Activated CD4-positive, alpha-beta T cell treated with anti-CD3 and anti-CD28 coated beads, Interleukin-2, Interleukin-6, amounts not matched to agents 100 ng/mL and 50 ng/mL, durations not matched to agents 16 hours and 8 hours (primary cell): ENCODE measurements at places on chromosomes 1 and 21.

GRCh38 chr1:5502311-5503194 lies 489.7 kb downstream of the NPHP4 start:
- no peak for DNase-seq

DNA sequence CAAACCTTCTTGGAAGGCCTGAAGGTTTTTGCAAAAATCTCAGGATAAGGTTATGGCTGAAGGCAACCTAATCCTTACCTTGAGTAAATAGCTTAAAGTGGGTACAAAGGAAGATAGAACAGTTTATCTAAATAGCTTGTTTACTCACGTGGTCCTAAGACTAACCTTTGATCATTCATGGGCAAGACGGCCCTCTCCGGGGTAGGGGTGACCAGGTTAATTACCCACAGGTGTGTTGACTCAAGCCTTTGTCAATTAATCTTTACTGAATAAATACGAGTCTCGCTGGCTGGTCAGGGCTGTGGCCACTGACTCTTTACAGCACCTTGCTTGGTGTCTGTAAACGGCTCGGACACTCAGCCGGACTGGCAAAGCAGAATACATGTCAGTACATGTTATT lies 10.8 kb downstream of the AADACL4 start:
- no peak for DNase-seq

GRCh38 chr1:227766015-227766634 lies 30.9 kb downstream of the SNAP47 start:
- DNase-seq, result peak; percentile 88

DNA sequence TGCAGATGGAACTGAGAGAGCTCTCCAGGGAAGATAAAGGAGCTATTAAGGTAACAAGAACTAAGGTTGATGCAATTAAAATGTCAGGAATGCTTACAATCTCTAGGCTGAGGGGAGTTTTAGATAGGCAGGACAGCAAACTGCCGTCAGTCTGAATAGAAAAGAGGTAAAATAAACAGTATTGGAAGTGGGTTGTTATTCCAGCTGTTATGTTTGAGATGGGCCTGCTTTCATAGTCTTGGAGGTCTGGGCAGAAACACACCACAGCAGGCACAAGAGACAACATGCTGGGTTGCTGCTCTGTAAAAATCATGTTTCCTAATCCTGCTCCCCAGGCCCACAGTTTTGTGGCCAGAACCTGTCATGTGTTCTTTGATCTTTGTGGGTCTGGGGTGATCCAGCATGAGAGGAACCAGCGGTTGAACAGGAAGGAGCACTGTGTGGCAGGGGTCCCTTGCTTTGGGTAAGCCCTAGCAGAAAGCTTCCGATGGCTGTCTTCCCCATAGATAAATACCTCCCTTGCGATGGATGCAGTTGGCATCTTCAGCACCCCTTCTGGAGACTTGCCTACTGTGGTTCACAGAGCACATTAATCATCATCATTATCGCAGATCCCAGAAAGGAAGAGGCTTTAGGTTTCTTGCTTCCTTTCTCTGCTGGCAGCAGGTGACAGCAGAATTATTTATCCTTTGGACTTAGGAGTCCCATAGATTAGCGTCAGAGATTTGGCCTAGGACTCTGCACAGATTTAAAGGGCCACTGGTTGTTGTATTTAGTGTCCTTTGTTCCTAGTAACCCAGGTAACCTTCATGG lies 97.1 kb downstream of the AK5 start:
- DNase-seq, result no peak

- DNase-seq, result no peak
These were observed 66.7 kb upstream of the AJAP1 start for GRCh38 chr1:4587721-4588120.

DNA sequence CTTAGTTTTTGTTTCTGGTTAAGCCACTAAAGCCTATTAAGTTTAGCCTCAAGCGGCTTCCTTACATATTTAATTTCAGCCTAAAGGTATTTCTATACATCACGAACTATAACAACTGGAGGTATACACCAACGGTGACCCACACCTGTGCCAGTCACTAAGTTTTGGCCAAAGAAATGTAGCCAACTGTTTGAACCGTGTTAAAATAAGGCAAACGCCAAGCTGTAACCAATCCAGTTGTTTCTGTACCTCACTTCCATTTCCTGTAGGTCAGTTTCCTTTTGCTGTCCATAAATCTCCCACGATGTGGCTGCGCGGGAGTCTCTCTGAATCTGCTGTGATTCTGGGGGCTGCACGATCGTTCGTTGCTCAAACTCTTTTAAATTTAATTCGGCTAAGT lies 5.6 kb upstream of the ERO1B start:
- DNase-seq, result no peak

GRCh38 chr1:67142931-67143330 lies 8.2 kb upstream of the C1orf141 start:
- DNase-seq, result peak; percentile 56

- no peak for DNase-seq
These were observed 15.2 kb downstream of the PIP5K1A start for GRCh38 chr1:151213560-151213959.

- DNase-seq, result no peak
These were observed 303.0 kb upstream of the PLD5 start for GRCh38 chr1:242827538-242827937.

DNA sequence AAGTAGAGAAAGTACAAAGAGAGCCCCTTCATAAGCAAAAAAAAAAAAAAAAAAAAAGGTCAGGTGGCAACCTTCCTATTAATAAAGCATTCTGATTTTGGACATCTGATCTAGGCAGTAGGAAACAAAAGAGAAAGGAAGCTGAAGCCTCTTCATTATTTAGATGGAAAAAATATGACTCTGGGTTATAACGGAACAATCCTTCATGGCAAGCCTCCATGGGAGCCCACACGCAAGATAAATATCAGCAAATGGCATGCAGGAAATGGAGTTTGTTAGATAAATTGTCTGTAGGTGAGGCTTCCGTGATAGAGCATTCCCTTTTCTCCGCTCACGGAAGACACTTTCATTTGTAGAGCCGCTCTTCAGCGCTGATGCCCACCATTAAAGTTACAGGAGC lies 381.0 kb downstream of the TTLL7 start:
- no peak for DNase-seq

DNA sequence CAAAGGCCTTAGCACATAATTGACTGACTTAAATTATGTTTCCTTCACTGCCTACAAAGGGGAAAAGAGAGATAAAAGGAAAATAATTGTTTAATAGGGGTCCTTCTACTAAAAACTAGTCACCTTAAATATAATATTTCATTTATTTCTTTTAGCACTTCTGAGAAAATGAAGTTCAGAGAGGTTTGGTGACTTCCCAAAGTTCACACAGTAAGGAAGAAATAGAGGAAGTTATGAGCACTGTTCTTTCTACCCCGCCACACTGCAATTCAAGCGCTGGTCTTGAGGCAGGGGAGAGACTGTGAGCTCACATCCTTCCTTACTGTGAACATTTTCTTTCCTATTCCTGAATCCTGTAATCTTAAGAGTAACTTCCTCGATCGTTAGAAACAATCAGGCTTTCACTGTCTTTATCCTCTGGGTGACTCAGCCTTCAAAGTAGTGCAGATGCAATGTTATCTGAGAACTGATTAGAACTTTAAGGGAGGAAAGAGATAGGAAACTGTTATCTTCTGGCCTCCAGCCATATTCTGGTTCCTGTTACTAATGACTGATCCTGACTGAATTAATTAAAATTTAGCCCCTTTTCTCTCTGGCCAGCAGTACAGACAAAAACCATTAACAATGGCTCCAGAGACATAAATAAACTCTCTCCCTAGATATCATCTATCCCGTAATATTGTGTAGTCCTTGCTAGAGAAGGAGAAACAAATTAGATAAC lies 6.8 kb downstream of the RGS5 start:
- DNase-seq, result no peak

- DNase-seq, result no peak
These were observed 164.4 kb upstream of the ZRANB2 start for GRCh38 chr1:71245246-71245645.

DNA sequence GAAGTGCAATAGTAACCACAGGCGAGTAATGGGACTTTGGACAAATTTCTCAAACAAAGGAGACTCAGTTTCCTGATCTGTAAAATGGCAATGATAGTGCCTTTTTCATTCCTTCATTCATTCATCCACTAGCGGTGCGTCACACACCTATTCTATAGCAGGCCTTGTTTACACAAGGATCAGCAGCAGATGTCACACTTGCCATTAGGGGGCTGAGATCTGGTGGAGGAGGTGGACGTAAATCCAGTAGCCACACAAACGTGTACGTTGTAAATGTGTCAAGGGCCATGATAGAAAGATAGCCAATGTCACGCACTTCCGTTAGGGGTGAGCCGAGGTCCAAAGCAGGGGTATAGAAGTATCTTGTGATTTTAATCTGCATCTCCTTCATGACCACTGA lies 34.2 kb downstream of the SERINC2 start:
- no peak for DNase-seq

- DNase-seq, result no peak
These were observed 482.4 kb downstream of the PCP4 start for GRCh38 chr21:40349591-40349990.

DNA sequence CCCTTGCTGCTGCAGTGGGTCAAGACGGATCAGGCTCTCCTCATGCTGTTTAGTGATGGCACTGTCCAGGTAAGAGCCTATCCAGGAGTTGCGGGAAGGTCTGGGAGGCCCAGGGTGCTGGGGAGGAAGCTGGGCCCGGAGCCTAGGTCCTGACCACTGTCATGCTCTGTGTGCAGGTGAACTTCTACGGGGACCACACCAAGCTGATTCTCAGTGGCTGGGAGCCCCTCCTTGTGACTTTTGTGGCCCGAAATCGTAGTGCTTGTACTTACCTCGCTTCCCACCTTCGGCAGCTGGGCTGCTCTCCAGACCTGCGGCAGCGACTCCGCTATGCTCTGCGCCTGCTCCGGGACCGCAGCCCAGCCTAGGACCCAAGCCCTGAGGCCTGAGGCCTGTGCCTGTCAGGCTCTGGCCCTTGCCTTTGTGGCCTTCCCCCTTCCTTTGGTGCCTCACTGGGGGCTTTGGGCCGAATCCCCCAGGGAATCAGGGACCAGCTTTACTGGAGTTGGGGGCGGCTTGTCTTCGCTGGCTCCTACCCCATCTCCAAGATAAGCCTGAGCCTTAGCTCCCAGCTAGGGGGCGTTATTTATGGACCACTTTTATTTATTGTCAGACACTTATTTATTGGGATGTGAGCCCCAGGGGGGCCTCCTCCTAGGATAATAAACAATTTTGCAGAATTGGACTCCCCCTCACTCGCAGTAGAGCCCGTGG lies 1.7 kb downstream of the DYNLT4 start:
- DNase-seq, result no peak

DNA sequence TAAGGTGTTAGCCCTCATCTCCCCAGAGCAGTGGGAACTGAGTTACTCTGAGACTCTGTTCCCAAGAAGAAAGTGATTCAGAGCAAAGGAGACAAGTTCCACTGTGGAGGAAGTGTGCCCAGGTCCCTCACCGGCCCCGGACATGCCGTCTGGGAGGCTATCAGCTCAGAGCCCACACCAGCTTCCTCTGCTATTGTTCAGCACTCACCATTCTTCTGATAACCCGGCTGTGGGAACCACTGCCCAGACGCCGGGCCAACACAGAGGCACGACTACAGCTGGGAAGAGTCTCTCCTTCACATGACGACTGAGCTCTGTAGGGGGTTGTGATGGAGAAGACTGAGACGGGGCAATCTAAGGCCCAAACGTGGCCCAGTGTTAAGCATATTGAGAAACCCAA lies 34.2 kb upstream of the GJA5 start:
- no peak for DNase-seq

DNA sequence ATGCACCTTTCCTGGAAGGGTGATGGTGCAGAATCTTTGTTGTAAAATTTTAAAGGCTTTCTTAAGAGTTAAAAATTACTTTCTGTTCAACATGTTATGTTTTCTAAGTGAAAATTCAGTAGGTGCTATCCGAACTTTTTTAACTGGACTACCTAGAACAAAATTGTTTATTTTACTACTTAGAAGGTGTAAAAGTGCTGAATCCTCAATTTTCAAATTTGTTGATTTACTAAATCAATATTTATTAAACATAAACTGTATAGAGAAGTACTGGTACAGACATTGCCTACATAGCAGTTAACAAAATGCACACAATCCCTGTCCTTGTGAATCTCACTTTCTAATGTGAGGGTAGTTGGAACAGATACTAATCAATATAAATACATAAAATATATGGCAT lies 277.5 kb downstream of the CTH start:
- DNase-seq, result no peak

DNA sequence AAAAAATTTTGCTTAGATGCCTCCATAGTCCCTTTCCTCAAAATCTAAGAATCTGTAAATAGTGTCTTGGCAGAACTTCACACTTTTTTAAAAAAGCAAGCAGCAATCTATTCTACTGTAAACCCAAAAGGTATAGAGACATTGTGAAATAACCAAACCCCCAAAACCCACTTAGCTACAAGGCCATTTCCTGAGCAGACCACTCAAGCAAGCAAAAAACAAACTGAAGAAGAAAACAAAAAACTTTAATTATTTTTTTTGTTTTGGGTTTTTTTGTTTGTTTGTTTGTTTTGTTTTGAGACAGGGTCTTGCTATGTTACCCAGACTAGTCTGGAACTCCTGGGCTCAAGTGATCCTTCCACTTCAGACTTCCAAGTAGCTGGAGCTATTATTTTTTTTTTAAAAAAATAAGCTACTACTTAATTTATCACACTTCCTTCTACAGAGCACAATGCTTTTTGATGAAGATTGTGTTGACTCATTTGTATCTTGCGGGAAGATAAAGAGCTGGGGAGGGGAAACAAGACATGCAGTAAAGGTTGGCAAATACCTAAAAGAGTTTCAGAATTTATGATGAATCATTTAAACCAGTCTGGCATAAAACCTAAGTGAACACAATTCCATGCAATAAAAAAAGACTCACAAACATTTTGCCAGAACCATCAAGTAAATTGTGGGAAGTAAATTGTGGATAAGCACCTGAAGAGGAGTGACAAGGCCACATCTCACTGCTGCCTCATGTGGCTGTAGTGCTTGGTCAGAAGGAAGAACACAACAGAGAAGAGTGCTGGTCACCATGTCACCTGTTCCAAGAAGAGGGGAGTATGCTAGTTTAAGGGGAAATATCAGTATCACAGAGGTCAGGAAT lies 2.7 kb upstream of the PTPN22 start:
- DNase-seq, result peak; percentile 74

- no peak for DNase-seq
These were observed 13.3 kb downstream of the CDKN2C start for GRCh38 chr1:50983219-50983802.

DNA sequence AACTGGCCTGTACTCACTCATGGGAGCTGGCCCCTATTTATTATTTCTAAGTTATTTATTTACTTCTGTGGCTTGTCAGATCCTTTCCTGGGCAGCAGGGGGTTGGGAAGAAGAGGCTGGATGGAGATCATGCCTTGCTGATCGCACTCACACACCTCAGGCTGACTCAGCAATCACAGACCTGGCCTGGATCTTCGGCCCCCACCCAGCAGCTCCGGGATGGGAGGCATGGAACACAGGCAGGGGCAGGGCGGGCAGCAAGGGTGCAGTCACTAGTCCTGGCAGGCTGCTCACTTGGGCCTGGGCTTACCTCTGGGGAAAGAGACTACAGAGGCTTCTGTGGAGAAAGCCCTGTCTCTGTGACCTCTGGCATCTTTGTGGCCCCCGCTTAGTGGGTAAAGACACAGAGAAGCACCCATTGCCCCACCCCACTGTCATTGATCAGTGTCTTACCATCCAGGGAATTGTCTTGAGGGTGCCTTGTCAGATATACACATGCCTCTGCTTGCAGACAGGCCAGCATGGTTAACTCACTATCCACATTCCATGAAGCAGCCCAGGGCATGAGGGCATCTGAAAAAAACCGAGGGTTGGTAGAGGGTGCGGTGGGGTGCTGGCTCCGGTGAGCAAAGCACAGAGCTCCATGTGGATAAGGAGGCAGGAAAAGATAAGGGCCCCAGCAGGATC lies 3.7 kb downstream of the ARTN start:
- DNase-seq, result no peak
